NCI-H1048 (cell line): ENCODE measurements at places on chromosomes 5 and 9.

DNA sequence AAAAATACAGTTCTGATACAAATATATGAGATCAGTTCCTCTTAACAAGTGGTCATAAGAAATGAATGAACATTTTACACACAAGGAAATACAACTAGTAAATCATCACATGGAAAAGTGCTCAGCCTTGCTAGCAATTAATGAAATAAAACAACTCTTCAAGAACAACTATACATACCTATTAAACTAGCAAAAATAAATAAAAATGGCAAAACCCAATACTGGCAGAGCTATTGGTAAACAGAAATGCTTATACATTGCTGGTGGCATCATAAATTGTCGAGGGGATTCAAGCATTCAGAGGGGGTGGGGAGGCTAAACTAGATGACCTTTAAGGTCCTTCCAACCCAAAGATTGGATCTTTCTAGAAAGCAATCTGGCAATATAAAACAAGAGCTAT lies 5.9 kb upstream of the FRRS1L start:
- no peak for DNase-seq

- DNase-seq: no peak
These were observed 133.8 kb downstream of the LIFR start for GRCh38 chr5:38422622-38423021.

DNA sequence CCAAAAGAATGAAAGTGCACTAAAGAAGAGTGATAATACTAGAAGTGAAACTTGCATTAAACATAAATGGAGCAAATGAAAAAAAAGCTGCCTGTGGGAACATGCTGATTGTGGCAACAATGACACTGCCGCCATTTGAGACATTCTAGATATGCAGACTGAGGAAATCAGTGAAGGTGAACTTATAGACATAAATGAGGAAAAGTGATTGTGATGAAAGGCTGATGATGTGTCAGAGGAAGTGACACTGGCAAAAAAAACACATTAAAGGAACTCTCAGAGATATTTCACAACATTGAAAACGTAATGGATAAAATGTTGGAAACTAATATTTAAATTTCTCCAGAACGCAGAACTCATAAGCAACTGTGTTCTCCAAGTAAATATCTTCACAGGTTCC lies 1.2 kb downstream of the ERCC8 start:
- DNase-seq: no peak

DNA sequence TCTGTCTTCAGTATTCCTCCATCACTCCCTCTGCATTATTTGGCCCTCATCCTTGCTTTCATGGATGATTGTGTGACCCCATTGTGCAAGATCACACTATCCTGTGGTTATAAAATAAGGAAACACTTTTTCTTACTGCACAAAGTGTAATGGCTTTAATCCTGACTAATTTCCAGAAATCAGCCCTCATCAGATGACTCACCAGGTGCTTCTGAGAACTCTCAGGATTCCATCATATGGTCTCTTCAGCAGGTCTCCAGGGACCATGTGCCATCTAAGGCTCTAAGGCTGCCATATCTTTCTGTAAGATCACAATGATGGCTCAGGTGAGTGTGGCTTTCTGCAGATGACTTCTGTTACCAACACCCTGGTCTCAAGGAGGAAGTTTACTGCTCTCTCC lies 27.3 kb upstream of the FER start:
- no peak for DNase-seq

- DNase-seq: no peak
These were observed 17.1 kb downstream of the SMARCA2 start for GRCh38 chr9:2032234-2032633.

GRCh38 chr9:106885451-106885850 lies 22.5 kb downstream of the ZNF462 start:
- DNase-seq: no peak

- DNase-seq: no peak
These were observed 12.6 kb upstream of the FYB1 start for GRCh38 chr5:39231705-39232525.

DNA sequence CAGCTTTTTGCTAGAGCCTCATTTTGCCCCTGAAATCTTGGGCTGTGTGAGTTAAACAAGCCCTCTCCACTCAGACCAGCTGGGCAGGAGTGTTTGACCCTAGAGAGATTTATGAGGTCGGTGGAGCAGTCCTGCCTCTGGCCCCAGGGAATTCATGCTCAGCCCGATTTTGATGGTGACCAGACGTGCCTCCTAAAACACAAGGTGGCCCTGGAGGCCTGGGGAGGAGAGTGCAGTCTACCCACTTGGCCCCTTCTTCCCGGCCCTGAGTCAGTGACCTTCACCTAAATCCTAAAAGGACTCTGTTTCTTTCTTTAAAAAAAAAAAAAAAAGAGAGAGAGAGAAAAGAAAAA lies 86.6 kb upstream of the SAP30L start:
- no peak for DNase-seq

DNA sequence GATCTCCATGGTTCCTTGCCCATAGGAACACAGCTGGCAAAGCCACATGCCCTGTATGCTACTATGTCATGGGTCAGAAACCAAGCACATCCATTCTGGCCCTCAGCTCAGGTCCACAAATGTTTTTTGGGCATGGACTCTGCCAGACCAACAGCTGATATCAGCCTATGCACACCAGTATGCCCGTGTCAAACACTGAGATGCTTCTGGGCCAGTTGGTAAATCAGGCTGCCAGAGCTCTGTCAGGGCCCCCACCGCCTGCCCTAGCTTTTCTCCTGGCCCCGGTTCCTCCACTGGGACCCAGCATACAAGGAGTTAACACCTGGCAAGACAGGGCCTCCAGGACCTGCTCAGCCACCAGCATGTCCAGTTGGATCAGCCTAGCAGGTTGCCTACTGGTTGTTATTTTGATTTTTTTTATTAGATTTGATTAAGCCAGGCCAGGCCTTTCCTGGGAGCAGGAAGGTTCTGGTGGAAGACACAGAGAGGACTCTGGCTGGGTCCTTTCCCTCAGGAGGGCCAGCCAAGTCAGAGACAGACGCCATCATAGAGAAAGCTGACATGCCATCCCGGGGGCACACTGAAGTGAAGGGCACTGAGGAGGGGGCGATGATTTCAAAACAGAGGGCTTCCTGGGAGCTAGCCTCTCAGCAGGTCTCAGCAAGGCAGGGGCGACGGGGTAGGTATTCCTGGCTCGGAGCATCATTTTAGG lies 65.8 kb downstream of the TSTD2 start:
- DNase-seq: no peak
